ENCODE measurements at places on chromosomes 7 and 10.

- DNase-seq, result peak; percentile 59
These were observed 168.5 kb downstream of the NOC3L start for GRCh38 chr10:94194256-94194655.

GRCh38 chr7:49564379-49564714 is 209.1 kb upstream of the VWC2 start:
- DNase-seq, result no peak

- no peak for DNase-seq
These were observed 108.6 kb downstream of the LRRC4 start for GRCh38 chr7:127922656-127923055.

DNA sequence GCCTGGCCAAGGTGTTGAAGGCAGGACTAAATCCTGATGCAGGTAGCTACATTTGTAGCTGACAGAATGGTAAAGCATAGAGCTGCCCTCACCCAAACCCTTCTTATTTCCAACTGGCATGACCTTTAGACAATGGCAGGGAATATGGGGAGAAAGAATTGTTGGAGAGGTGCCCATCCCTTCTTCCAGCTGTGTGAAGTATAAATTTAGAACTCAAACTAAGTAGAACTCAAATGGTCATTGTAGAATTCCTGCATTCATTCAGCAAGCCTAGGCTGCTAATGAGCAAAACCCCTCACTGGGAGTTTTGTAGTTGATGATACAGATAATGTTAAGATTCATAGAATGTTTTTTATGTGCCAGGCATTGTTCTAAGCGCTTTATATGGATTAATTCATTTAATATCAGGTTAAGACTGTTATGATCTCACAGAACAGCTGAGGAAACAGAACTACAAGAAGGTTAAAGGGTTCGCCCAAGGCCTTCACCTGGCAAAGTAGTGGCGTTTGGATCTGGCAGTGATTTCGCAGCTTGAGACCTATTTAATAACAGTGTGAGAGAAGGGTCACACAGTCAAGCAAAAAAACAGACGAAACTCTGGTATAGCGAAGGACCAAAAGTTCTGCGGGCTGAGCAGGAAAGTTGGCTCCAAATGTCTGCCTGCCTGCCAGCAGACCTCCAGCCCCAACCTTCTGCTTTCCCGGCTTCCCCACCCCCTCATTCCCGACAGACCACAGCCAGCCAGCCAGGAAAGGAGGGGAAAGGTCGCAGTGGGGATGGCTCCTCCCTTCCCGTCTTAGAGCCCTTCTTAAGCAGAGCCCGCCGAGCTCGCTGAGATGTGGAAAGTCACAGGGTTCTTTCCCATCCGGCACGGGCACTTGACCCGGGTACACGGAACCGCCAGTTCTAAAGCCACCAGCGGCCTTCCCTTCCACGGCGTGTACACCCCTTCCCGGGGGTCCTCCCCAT is 1.6 kb upstream of the HILPDA start:
- DNase-seq, result peak; percentile 89

DNA sequence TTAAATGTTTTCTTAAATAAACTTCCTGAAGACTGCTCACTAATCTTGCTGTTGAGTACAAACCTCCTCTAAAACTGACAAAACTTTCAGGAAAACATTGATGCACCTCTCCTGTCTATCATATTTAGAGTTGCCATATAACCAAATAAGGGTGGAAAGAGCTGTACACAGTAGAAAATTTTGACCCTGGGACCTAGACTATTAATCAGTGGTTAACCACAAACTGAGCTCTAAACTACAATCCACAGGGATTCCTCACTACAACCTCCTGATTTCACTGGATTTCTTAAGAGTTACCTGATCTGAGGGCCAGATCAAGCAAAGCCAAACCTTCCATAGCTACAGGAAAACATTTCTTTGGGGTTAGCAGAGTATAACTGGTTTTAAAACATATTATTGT is 39.9 kb upstream of the WNT16 start:
- DNase-seq, result peak; percentile 79

DNA sequence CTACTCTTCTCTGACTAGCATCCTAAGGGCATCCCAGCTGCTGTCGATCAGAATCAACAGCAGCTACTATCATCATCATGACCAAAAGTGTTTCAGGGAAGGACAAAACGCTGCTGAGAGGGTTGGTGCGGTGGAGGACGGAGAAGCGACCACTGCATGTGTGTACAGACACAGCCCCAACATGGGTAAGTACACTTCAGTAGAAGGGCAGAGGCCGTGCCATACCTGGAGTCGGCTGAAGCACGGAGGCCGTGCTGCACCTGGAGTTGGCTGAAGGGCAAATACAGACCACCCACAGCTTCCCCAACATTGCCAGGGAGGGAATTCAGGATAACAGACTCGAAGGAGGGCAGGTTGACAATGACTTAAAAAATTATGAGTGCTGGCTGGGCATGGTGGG is 67.8 kb upstream of the CYTH3 start:
- no peak for DNase-seq

DNA sequence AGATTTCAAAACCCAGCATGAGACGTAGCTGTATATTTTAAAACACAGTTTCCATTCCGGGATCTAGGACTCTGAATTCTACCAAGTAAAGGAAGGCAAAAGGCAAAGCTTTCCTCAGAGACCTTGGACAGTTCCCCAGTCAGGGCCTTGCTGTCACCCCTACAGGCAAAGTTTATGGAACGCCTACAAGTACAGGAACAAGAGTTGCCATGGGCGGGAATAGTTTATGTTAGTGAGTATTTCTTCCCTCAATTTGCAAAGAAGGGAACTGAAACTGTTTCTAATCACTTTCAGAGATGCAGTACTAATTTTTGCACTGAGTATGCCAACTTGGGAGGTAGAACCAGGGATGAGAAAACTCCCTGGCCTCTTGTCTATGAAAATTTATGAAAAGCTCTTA is 68.2 kb upstream of the LRGUK start:
- DNase-seq, result peak; percentile 17

- DNase-seq, result no peak
These were observed 95.0 kb downstream of the FAM53B start for GRCh38 chr10:124649214-124649613.

- DNase-seq, result no peak
These were observed 31.9 kb downstream of the MICU1 start for GRCh38 chr10:72593963-72594362.

- DNase-seq, result no peak
These were observed 27.4 kb upstream of the ZNF438 start for GRCh38 chr10:31058795-31059703.

DNA sequence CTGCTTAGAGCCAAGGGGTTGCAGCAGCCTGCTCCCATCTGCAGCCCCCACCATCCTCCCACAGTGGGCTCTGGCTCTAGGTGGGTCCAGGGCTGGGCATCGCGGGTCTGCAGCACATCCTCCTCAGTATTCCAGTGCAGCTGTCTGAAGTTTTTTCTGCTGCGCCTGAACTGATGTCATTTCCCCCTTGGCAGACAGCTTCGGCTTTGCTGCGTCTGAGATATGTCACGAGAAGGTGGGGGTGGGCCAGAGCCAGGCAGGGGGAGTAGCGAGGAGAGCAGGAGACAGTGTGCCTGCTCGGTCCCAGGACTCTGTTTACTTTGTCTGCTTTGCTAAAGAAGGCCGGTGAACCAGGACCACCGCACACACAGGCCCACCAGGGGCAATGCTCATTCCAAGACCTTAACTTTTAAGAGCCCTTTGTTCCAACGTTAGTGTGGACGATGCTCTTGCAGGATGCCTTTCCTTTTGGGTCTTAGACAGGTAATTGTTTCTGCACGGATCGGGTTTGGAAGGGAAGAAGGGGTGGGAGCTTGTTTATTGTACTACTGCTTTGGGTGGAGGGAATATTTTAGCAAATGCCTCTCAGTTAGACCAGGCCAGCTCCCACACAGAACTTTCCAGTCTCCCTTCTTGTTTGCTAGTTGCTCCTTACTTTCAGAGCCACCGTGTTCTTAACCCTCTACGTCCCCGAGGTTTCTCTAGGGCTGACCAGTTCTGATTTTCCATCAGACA is 32.4 kb downstream of the WBP1L start:
- DNase-seq, result peak; percentile 95

DNA sequence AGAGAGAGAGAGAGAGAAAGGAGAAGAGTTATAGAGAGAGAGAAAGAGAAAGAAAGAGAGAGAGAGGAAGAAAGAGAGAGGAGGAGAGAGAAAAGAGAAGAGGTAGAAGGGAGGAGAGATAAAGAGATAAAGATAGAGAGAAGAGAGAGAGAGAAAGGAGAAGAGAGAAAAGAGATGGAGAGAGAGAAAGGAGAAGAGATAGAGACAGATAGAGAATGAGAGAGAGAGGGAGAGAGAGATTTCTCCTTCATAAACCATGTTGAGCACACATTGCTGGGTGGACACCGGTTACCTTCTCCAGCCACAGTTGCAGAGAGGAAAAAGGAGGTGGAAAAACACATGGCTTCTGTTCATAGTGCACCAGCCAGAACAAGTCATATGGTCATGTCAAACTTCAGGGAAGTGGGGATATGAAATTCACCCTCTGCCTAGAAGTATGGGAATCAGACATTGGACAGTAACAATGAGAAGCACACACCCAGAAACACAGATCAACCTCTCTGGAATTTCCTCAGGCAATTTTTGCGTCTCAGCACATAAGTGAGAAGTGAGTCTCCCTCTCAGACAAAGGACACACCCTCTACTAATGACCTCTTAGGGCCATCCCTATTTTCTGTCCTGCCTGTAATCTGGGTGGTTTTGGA is 172.5 kb upstream of the SVIL start:
- peak; percentile 46 for DNase-seq

DNA sequence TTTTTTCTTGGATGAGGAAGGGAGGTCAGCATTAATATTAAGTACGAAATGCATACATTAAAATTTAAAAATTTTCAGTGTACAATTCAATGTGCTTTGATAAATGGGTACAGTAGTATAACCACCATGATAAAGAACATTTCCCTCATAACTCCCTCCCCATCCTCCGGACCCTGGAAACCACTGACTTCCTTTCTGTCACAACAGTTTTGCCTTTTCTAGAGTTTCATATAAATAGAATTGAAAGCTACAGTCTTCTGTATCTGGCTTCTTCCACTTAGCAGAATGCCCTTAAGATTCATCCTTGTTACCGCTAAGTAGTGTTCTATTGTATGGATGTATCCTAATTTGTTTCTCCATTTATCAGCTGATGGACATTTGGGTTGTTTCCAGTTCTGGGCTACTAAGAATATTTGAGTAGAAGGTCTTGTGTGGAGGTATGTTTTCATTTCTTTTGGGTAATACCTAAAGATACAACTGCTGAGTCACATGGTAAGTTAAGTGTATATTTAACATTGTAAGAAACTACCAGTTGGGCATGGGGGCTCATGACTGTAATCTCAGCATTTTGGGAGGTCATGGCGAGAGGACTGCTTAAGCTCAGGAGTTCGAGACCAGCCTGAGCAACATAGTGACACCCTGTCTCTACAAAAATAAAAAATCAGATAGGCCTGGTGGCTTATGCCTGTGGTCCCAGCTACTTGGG is 30.8 kb downstream of the ABI1 start:
- DNase-seq, result no peak

- peak; percentile 39 for DNase-seq
These were observed 576.0 kb upstream of the C7orf33 start for GRCh38 chr7:148014541-148014940.

GRCh38 chr7:129853661-129854268 is 99.0 kb downstream of the UBE2H start:
- peak; percentile 49 for DNase-seq

DNA sequence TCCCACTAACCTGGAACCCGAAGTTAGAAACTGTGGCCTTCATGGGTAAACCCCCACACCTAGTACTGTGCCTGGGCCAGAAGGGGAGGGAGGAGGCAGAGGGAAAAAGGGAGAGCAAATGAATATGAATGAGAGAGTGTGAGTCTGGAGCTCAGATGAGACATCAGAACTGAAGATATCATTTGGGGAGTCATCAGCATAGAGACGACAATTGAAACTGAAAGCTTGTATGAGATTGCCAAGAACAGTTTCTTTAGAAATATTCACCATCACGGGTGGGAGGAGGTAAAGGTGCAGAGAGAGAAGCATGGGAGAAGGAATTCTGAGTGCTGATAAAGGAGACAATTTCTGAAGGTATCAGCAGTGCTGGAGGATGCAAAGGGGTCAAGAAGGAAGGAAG is 171.2 kb downstream of the GRM8 start:
- no peak for DNase-seq

DNA sequence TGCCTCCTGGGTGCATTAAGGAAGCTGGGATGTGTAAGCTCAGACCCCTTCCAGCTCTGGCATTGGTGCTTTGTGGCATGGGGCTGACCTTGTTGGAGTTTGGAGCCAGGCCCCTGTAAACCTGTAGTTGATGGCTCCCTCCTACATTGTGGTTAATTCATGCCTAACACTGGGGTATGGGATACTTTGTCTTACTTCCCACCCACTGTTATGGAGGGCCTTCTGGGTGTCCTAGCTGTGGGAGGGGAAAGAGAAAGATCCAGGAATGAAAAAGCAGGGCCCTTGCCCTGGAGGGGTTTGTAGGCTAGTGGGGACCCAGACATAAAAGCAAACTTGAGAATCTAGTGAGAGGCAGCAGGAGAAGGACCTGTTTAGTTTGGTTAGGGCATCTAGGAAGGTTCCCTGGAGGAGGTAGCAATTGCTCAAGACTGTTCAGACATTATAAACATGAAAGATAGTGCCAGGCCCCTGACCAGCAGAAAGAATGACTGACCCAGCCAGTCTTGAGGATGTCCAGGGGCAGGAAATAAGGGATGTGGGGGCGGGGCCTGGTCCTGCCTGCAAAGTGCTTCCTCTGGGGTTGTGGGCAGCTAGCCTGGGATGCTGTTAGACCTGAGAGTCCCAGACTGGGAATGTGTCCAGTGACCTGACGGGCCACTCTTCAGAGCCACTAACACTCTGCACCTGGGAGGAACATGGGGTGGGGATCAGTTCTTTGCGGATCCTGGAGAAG is 6.6 kb downstream of the ADAMTS14 start:
- no peak for DNase-seq

DNA sequence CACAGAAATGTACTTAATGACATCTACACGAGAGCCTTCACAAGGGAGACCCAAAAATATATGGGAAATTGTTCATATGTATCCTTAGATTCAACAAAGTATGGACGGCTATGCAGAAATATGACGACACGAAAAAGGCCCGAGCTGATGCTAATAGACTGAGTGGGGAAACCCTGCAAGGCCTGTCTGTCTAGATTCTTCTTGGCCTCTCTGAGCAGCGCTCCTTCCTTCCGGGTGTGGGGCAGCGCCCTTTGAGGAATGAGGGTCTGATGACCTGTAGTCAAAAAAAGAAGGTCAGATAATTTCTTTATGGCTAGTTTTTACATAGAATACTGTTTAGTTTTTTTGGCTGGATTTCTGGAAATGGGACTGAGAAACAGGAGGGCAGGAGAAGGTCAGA is 192.8 kb upstream of the AKR1E2 start:
- DNase-seq, result no peak

DNA sequence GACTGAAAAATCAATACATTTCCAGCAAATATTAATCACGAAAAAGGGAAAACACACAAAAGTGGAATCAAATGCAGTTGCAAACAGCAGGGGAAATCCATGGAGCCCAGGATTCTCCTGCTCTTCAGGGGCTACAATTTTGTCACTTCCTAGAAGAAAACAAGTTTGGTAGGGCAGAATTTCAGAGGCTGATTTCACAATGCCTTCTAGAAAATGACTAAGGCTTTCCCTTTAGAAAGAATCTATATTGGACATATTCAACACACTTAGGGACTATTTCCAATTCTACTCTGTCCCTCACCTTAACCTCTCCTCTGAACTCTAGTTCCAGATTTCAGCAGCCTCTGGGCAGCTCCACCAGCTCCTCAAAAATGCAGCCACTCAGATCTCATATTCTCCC is 111.3 kb downstream of the HECTD2 start:
- no peak for DNase-seq

GRCh38 chr10:30823651-30824050 is 194.1 kb upstream of the LYZL2 start:
- no peak for DNase-seq

- DNase-seq, result no peak
These were observed 29.0 kb downstream of the NEUROD6 start for GRCh38 chr7:31311552-31311951.

Measured in astrocyte of the hippocampus (primary cell).